ENCODE measurements at places on chromosomes 13 and 19.

DNA sequence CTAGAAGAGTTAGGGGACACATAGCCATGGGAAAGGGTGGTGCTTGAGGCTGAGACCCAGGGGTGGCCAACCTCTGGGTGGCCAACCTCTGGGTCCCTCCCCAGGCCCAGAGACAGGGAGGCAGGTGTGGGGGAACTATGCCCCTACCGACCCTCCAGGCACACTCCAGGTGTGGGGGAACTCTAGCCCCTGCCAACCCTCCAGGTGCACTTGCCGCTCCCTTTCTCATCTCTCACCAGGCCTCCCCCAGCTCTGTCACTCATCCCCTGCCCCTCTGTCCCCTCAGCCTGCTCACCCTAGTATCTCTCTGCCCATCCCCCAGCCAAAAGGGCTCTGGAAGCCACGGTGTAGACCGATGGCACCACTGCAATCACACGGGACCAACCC is 10.6 kb upstream of the VSTM2B start:
- DNase-seq: no peak

- no peak for DNase-seq
Observed at GRCh38 chr19:3682741-3683404, 17.4 kb downstream of the PIP5K1C start.

DNA sequence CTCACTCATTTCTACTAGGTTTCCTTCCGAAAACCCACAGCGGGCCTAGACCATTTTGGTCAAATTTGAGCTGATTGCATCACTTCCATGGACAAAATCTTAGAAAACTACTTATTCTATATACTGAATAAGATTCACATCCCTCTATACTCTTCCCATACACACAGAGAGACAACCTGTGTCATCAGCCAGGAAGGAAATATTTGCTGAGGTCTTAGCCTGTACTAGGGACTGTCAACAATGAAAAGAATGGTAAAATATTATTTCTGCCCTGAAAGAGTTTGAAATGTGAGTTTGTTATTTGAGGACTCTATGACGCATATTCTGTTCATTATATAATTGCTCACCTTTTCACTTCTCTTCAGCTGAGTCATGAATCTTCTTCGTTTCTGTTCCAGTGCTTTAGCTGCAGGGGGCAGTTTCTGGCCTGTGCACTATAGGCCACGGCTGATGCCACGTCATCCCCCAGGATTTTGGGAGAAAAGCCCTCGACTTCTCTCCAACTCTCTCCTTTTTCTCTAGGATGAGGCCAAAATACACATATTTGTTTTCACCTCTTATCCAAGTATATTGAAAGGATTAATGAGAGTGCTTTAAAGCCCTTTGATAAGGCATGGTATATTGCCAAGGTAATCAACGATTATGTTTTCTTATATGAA is 47.7 kb downstream of the GSX1 start:
- no peak for DNase-seq

DNA sequence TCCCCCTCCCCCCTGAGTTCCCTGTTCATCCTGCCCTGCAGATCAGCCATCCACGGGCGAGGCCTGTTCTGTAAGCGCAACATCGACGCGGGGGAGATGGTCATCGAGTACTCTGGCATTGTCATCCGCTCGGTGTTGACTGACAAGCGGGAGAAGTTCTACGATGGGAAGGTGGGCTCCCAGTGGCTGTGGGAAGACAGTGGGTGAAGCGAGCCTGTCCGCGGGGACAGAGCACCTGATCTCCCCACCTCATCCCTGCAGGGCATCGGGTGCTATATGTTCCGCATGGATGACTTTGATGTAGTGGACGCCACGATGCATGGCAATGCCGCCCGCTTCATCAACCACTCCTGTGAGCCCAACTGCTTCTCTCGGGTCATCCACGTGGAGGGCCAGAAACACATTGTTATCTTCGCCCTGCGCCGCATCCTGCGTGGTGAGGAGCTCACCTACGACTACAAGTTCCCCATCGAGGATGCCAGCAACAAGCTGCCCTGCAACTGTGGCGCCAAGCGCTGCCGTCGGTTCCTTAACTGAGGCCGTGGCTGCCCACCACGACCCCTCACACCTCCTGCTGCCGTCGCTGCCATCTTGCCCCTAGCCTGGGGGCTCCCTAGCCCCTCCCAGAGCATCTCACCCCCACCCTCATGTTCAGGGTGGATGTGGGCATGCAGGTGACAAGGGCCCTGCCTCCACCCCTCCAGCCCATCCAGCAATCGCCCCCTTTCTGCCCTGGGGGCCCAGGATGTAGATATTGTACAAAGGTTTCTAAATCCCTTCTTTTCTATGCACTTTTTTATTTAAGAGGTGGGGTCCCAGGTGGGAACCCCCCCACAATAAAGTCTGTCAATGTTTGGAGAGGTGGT is 4.0 kb downstream of the IGFLR1 start:
- no peak for DNase-seq

- no peak for DNase-seq
Observed at GRCh38 chr19:16193466-16193865, 4.2 kb upstream of the AP1M1 start.

GRCh38 chr13:112683581-112683980 is 6.3 kb upstream of the ATP11A start:
- DNase-seq: no peak

DNA sequence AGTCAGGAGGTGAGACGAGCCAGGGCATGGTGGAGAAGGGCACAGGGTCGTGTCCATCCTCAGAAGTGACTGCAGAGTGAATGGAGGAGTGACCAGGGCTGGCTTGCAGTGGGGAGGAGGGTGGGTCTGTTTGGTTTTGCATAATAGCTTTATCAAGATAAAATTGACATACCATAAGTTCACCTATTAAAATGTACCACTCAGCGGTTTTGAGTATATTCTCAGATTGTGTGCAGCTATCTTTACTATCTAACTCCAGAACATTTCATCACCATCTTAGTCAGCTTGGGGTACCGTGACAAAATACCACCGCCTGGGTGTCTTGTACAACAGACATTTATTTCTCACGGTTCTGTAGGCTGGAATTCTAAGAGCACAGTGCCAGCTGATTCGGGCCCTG is 13.2 kb downstream of the ZNF8 start:
- DNase-seq: no peak

- DNase-seq: no peak
Observed at GRCh38 chr19:13526552-13526951, 20.3 kb upstream of the CACNA1A start.

DNA sequence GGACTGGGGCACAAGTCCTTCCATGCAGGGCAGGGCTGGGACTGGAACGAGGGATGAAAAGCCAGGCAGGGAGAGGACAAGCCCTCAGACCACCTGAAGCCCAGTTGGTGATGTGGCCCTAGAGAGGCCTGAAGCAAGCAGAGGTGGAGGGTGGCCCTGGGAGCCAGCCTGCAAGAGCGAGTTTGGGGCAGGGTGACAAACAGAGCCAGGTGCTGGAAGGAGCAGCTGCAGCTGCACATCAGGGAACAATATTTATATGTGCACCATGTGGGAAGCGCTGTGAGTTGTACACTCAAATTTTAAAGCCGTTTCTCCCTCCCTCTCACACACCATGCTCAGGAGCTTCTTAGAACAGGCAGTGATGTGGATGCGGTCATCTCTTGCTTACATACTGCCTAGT is 67.8 kb downstream of the FGF9 start:
- DNase-seq: no peak

DNA sequence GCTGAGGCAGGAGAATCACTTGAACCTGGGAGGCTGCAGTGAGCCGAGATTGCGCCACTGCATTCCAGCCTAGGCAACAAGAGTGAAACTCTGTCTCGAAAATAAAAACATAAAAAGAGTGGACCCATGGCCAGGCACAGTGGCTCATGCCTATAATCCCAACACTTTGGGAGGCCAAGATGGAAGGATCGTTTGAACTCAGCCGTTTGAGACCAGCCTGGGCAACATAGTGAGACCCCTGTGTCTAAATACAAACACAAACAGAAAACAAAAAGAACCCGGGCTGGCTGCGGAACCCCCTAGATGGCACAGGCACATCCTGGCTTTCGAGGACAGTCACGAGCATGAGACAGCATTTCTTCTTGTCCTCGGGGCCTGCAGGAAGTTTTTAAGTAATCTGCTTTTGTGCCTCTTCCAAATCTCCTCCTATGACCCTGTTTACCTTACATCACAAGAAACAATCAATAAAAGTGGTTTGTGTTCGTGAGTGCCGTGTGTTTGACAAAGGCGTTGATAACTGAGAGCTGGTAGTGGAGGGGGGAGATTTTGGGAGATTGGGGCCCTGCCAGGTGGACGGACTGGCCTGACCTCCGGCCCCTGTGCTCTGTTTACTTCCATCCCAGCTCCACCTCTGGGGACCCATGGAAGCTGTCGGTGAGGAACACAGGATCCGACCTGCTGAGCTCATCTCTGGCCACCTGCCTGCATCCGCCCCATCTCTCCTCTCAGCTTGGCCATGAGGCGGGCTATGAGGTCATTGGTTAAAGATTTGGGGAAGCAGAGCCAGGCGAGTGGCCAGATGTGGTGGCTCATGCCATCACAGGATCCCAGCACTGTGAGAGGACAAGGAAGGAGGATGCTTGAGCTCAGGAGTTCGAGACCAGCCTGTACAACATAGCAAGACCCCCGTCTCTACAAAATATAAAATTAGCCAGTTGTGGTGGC is 5.9 kb upstream of the GDF15 start:
- no peak for DNase-seq
